Neural crest cell (in vitro differentiated cells): ENCODE measurements at places on chromosomes 11 and 22. TPM values are rescaled to one million over a fixed set of nuclear protein-coding genes. Genes with fewer than 3 reads are reported as not detected.

DNA sequence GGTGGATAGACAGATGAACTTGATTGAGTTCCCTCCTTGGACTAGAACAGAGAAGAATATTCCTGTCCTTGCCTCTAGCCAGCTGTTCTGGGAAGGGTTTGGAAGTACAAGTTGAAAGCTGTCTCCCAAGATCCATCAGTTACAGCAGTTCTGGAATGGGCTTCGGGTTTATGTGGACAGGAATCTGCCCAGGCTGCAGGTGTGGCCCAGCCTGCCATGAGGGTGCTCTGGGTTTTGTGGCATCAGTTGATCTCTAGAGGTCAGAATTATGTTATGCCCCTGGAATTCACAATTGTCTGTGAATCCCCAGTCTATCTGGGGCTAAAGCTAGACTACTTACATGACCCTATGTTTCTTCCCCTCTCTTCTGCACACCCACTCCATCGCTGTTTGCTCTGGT is 4.9 kb upstream of the MICAL2 start:
- no peak for DNase-seq

GRCh38 chr11:128888034-128888985 is 2.8 kb upstream of the KCNJ5 start:
- no peak for DNase-seq

- no peak for DNase-seq
Measured at GRCh38 chr22:44443641-44444235, 54.3 kb downstream of the RTL6 start.

- DNase-seq, result no peak
Measured at GRCh38 chr11:102269927-102270326, 47.4 kb upstream of the BIRC3 start.

- no peak for DNase-seq
Measured at GRCh38 chr11:130808541-130808940, 107.7 kb downstream of the SNX19 start.

Gene SOX6
- 18.6 and 19.6 TPM in 2 replicates for total RNA-seq

Gene OR52H1
- total RNA-seq, result not detected in 2 replicates

Gene SGSM1
- 0.50 and 0.75 TPM in 2 replicates for total RNA-seq

DNA sequence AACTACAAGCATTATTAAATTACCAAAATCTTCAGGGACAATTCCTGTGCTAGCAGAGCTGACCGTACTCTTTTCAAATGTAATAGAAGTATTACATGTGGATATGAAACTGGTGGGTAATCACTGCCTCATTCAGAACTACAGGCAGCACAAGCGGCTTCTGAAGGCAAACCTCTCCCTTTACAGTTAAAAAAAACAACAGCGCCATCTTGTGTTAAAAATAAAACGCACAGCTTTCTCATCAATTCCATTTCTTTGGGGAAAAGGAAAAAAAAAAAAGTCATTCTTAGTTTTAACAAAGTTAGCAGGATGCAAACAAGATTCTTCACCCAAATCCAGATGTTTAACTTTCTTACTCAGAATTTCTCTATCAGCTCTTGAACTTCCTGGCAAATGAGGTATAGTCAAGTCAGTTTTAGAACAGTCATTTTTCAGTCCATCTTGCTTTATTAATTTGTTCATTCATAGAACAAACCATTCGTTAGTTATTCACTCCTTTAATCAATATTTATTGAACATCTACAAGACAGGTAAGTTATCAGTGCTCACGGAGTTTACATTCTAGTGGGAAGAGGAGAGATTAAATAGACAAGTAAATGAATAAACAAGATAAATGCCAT is 331.8 kb upstream of the MPPED2 start:
- peak; percentile 46 for DNase-seq

Gene MS4A6E
- total RNA-seq, result not detected in 2 replicates

DNA sequence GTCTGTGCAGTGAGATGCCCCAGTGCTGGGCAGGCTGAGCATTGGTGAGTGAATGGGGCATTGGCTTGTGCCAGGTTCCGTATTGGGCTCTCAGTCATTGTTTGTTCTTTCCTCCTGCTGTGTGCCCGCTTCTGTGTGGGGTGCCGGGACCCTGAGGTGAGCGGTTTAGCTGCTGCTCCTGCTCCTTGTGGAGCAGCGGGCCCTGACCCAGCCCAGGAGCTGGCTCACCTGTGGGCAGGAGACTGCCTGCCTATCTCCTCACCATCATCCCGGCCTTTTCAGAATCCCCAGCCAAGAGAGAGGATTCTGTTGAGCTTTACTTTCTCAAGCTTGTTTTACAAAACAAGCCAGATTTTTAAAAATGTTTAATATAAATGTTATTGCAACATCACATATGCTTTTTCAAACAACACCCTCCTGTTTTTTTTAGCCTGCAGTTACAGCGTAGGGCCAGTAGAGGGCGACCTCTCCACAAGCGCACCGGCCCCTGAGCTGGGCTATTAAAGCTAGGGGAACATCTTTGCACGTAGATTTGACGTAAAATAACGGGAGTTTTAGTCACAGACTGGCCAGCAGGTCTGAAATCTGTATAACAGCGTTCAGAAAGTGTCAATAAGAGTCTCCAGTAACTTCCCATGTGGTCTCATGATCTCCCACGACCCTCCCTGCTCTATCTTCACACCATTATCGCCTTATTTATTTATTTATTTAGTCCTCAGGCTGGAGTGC is 25.1 kb upstream of the RELT start:
- peak; percentile 30 for DNase-seq

DNA sequence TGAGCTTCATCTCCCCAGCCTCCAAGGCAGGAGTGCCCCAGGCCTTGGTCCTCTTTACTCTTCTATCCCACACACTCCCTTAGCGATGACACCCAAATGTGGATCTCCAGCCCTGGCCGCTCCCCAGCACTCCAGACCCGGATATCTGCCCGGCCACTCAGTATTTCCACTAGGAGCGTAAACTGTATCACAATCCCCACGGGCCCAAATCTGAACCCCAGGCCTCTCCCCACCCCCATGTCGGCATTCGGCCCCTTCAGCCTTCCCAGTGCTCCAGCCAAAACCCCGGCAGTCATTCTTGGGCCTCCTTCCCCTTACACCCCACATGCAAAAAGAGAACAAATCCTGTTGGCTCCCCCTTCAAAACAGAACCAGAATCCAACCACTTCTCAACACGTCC is 20.8 kb downstream of the WNT11 start:
- no peak for DNase-seq

DNA sequence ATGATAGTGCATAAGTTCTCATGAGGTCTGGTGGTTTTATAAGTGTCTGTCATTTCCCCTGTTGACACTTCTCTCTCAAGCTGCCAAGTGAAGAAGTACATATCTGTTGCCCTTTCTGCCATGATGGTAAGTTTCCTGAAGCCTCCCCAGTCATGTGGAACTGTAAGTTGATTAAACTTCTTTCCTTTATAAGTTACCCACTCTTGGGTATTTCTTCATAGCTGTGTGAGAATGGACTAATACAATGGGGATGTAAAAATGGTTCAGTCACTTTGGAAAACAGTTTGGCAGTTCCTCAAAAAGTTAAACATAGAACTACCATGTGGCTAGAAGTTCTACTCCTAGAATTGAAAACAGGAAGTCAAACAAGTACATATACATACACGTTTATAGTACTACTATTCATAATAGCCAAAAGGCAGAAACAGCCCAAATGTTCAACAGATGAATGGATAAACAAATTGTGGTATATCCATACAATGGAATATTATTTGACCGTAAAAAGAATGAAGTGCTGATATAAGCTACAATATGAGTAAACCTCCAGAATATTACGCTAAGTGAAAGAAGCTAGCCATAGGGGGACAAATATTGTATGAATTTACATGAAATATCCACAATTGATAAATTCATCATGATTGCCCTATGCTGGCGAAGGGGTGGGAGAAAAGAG is 16.0 kb upstream of the DKK3 start:
- no peak for DNase-seq

DNA sequence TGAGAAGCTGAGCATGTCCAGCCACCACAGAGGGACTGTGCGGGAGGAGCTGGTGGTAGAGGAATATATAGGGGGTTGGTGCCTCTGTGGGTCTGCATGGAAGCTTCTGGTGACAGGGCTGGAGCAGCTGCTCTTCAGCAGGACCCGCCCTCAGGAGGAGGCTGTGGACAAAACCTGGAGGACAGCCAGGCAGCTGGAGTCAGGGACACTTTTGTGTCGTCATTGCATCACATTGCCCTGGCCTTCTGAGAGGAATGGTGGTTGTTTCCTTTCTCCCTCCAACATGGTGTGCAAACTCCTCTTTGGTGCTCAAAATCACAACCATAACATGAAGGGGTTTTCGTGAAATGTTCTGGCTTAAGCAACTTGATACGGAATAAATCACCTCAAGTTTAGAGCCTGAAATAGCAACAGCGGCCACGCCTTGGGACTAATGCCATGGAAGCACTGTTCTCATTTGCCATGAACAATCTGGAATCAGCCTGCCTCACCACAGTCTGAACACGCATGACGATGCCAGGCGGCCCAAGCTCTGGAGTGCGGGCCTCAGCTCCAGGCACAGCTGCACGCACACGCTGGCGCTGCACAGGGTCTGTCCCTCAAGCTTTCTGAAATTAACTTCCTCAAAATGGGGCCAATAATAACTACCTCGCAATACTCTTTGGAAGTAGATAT is 17.1 kb upstream of the CSRP3 start:
- no peak for DNase-seq

Gene CAVIN3
- 5.8 and 9.9 TPM in 2 replicates for total RNA-seq

DNA sequence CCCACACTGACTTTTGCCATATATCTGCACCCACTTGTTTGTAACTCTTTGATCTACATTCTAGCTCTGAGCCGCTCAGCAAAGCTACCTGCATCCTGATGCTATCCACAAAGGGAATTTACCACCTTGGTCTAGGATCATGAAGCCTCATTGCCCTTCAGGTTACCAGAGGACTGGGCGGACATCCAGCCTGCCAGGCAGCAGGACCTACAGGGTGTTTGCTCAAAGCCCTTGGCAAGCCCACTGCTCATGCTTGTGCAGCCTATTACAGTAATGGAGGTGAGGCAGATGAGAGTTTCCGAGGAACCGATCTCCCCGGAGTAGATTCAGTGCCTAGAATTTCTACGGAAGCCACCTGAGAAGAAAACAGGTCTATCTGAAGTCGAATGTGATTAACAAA is 417.2 kb downstream of the OPCML start:
- no peak for DNase-seq

GRCh38 chr11:746289-747157 is 741 bp upstream of the TALDO1 start:
- peak; percentile 25 for DNase-seq
